Fibroblast of skin of abdomen (primary cell): ENCODE measurements at places on chromosomes 7 and 10.

DNA sequence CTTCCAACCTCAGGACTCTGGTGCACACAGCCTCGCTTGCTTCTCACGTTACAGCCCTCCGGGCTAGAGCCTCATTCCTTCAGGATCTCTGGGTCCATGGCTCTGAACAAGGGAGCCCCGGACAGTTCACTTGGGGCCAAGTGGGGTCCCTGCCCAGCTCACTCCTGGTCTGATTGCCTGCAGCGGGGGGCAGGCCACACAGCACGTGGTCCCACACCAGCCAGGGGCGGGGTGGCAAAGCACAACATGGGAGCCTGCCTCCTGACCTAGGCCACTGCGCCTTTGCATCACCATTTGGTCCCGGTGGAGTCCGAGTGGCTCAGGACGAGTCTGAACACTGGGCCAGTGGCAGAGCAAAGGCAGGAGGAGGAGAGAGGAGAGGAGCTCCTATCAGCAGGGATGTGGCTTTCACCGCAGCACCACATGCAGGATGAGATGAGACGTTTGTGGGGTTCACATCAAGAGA lies 13.4 kb upstream of the CRYGN start:
- DNase-seq = no peak

GRCh38 chr7:2530071-2530987 lies 10.8 kb downstream of the LFNG start:
- DNase-seq = no peak

DNA sequence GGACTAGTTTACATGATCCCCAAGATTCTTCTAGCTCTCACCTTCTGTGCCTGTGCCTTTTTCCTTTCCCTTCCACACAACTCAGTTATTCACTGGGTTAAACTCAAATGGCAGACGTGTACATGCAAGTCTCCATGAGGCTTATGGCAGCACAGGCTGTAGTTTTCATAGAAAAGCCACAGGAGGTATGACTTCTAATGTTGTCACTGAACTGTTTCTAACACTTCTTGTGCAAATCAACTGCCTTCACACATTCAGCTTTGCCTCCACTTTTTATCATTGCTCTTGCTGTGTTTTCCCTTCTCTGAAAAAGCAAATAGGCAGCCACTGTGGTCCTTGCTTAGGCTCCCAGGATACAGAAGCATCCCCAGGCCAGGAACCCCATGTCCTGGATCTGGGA lies 5.3 kb upstream of the GIMAP5 start:
- DNase-seq = no peak

GRCh38 chr10:49113741-49114141 lies 1.6 kb downstream of the VSTM4 start:
- no peak for DNase-seq

GRCh38 chr10:48653944-48654698 lies 30.6 kb upstream of the WDFY4 start:
- no peak for DNase-seq

- DNase-seq = no peak
Measured at GRCh38 chr7:87934699-87935383, 790 bp downstream of the ADAM22 start.

- peak; percentile 83 for DNase-seq
Measured at GRCh38 chr10:14601872-14602725, 172.6 kb downstream of the FAM107B start.

- no peak for DNase-seq
Measured at GRCh38 chr7:30887464-30887872, 24.2 kb upstream of the AQP1 start.

- DNase-seq = no peak
Measured at GRCh38 chr10:43079856-43080255, 3.0 kb downstream of the RET start.

DNA sequence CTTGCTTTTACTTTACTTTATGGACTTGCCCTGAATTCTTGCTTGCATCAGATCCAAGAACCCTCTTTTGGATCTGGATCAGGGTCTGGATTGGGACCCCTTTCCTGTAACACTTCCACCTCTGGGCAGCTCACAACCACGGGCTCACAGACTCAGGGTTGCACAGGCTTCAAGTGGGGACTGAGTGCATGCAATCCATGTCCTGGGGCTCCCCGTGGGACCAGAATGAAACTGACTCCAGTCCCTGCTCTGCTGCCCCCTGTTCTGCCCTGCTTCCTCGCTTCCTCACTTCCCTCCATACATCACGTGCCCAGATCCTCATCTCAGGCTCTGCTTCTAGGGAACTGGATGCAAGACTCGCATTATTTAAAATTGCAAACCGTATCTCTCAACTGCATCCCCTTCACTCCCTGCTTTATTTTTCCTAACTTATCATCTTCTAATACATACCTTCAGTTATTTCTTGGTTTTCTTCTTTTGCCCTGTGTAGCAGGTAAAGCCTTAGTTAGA lies 23.3 kb upstream of the INMT start:
- DNase-seq = no peak

GRCh38 chr7:2893411-2893861 lies 49.3 kb upstream of the GNA12 start:
- DNase-seq = no peak

- peak; percentile 60 for DNase-seq
Measured at GRCh38 chr7:106012935-106013439, 49.9 kb downstream of the CDHR3 start.

GRCh38 chr7:43485580-43485979 lies 97.3 kb upstream of the STK17A start:
- DNase-seq = no peak

DNA sequence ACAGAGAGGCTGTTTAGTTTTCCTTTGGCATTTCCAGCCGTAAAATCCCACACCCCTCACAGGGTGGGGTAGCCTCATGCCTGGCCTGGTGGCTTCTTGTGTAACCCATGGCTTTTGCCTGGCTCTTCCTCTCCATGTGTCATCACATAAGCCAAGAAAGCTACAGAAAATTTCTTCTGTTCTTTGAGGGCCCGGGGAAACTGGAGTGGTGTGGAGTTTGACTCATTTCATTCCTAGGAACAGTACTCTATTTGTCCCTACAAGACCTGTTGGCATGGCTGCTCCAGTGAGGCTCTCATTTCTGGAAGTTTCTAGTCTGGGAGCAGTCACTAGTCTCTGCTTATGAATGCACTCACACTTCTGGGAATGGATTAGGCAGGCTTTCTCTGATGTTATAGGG lies 523.9 kb downstream of the SUGCT start:
- DNase-seq = peak; percentile 33

DNA sequence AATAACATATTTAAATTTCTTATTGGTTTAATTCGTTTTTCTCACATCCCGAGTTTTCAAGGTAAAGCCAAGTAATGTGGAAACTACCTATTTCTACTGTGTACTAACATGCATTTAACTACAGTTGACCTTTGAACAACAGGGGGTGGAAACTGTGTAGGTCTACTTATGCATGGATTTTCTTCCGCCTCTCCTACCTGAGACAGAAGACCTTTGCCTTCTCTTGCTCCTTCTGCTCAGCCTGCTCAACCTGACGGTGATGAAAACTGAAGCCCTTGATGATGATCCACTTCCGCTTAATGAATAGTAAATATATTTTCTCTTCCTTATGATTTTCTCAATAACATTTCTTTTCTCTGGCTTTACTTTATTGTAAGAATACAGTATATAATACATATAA lies 18.5 kb downstream of the MEOX2 start:
- DNase-seq = no peak

DNA sequence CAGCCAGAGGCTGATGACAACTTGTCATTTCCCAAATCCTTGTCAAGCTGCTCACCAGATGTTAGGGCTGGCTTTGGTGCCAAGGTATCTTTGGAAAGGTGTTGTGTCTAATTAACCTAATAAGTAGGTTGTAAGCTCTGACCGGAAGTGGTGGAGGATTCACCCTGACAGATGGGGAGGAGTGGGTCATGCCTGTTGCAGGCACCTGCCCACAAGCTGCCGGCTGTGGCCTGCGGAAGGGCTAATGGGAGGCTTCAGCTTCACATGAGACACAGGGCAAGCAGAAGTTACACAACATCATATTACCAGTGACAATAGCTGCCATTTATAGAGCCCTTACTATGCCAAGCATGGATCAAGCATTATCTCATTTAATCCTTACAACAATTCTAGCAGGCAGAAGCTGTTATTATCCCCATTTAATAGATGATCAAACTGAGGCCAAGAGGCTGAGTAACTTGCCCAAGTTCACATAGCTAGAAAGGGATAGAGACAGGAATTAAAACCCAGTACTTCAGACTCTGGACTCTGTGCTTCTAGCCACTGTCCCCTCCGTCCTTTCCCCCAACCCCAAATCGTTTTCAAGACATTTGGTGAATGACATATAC lies 63.1 kb upstream of the DUSP5 start:
- no peak for DNase-seq

- DNase-seq = no peak
Measured at GRCh38 chr7:51229106-51229537, 87.5 kb downstream of the COBL start.

DNA sequence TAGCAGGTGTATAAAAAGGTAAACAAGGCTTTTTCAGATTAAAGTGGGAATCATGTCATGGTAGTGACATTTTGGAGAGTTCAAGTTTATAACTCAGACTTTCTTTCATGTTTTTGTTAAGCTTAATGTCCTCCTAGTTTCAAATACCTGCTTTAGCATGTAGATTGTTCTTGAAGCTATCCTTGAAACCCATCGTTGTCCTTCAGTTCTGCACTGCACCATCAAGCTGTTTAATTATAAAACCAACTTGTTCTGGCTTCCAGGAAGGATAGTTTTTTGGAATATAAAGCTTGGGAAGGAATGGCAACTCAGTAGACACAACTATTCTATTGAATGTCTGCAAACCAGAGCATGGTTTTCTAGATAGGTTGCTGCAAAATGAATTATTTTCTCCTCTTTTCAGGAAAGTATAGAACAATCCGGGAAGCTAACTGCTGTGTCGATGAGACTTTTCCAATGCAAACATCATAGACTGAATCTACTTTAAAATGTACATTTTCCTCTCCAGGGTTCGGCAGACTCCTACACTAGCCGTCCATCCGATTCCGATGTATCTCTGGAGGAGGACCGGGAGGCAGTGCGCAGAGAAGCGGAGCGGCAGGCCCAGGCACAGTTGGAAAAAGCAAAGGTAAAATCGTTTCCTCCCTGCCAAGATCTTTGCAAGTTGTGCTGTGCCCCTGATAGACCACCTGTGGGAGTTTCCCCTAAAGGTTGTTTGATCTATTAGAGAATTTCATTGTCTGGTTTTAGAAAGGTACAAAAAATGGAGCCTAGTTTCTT lies 249.8 kb downstream of the NSUN6 start:
- no peak for DNase-seq

DNA sequence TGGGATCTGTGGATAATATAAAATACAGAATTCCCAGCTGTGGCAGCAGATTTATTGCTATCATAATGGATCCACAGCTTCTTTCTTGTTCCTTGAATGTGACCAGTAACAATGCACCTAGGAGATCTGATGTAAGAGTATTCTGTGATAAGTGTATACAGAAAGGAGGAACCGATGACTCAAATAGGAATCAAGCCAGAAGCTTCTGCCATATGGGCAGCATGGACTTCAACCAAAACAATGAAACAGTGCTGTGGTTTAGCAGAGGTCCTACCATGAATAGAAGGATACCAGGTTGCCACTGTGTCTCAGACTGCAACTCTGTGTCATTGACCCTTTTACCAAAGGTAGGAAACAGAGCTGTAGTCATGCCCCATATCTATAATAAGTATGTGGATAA lies 81.8 kb downstream of the PTPRZ1 start:
- peak; percentile 61 for DNase-seq

- DNase-seq = no peak
Measured at GRCh38 chr7:101990811-101991418, 173.5 kb downstream of the CUX1 start.

- DNase-seq = peak; percentile 67
Measured at GRCh38 chr7:67019562-67020390, 23.1 kb downstream of the TYW1 start.

DNA sequence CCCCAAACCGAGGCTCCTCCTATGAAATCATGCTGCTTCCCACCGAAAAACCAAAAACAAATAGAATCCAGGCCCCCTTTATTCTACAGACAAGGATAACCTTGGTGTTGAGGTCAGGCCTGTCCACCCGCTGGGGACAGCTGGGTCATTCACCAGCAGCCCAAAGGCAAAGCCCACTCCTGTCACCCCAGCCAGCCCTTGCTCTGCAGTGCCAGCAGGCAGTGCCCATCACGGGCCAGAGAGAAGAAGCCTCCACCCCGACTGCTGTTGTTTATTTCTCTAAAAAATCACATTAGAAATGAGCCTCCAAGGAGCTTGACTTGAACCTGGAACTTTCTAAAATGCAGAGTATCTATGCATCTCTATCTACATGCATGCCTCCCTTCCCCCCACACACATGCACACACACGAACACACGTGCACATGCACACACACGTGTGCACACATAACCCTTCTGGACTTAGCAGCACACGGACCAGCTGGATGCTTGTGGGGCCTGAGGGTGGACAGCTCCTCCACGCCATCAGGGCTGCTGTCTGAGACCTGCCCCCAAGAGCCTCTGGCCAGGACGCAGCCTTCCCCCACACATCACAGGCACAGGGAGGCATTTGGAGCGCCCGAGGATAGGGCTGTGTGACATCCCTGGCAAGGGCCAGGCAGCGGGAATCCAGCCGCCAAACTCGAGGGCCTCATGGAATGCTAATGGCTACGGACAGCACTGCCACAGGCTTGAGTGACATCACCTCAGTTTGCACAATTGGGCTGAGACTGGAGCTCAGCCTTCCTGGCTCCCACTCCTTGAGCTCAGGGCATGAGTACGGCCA lies 22.8 kb downstream of the PRKAG2 start:
- no peak for DNase-seq

GRCh38 chr10:79239275-79239779 lies 107.9 kb upstream of the PPIF start:
- peak; percentile 46 for DNase-seq

GRCh38 chr10:100021322-100021721 lies 11.6 kb upstream of the DNMBP start:
- no peak for DNase-seq
